Activated naive CD8-positive, alpha-beta T cell treated with anti-CD3 and anti-CD28 coated beads, Interleukin-2, amount 10 ng/mL, durations not matched to agents 7 days and 5 days (primary cell): ENCODE measurements at places on chromosomes 11 and 22.

DNA sequence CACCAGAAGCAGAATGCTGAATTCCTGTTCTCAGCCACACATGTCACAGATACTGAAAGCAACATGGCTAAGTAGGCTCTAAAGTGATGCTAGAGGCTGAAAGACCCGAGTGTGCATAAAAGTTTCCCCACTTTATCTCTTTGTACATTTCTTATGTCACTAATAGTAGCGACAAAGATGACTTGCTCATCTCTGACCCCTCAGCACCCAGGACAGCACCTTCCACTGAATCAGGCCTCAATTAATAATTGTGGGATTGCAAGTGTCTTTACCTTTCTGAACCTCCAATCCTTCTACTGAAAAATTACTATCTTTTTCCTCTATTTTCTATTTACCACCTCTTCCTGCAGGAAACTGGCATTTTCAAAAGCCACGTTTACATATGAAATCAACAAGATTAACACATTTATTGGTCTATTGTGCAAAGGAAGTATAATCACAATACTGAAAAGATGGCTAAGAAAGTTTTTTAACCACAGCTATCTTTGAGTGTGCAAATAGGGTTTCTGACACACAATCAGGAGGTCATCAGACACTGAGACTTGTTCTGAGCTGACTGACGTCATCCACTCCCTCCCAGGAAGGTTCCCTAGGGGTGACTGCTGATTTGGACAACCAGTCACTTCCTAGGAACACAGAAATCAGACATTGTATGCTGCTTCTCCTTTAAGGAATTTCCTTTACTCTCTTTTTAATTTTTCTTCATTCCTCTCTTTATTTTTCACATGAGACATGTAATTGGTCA is 213.9 kb upstream of the ISX start:
- H3K27me3 ChIP-seq, result no peaks in the 10 kb centered on the region
- no peaks in the 10 kb centered on the region for H3K36me3 ChIP-seq
- peaks cover 2% of the 10 kb centered on the region for H3K4me1 ChIP-seq

GRCh38 chr11:130624971-130625544 is 176.6 kb downstream of the ADAMTS15 start:
- DNase-seq, result no peak
- no peak overlapping the region for H3K27ac ChIP-seq

- peaks cover 20% of the 10 kb centered on the region for H3K4me1 ChIP-seq
- no peak overlapping the region for H3K27ac ChIP-seq
- H3K27me3 ChIP-seq, result no peaks in the 10 kb centered on the region
- no peak overlapping the region for H3K4me3 ChIP-seq
- no peak for DNase-seq
Measured at GRCh38 chr22:38760477-38761201, 4.8 kb upstream of the SUN2 start.

GRCh38 chr11:111766834-111767142 is 599 bp upstream of the PPP2R1B start:
- peak overlapping the region; percentile 98 for H3K4me3 ChIP-seq
- H3K27me3 ChIP-seq, result no peaks in the 10 kb centered on the region
- H3K4me1 ChIP-seq, result peaks cover 29% of the 10 kb centered on the region
- H3K27ac ChIP-seq, result peak overlapping the region; percentile 97
- H3K36me3 ChIP-seq, result peaks cover 17% of the 10 kb centered on the region

DNA sequence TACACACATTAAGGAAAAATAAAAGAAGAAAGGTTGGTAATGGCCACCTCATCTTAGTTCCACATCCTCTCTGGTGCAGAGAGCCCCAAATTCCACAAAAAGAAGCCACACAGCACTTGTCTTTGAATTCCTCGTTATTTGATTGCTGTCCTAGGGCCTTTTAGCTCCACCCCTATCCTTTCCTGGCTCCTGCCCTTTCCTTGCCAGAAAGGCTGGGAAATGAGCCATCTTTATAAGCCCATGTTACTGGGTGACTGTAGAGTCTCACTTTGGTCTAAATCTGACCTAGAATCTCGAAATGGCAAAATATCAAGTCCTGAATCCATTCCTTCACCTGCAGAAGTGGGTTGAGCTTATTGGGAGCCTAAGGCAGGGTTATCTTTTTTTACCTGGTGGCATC is 4.3 kb upstream of the TMEM132A start:
- no peak overlapping the region for H3K27ac ChIP-seq
- no peak overlapping the region for H3K4me3 ChIP-seq
- peaks cover 21% of the 10 kb centered on the region for H3K36me3 ChIP-seq

DNA sequence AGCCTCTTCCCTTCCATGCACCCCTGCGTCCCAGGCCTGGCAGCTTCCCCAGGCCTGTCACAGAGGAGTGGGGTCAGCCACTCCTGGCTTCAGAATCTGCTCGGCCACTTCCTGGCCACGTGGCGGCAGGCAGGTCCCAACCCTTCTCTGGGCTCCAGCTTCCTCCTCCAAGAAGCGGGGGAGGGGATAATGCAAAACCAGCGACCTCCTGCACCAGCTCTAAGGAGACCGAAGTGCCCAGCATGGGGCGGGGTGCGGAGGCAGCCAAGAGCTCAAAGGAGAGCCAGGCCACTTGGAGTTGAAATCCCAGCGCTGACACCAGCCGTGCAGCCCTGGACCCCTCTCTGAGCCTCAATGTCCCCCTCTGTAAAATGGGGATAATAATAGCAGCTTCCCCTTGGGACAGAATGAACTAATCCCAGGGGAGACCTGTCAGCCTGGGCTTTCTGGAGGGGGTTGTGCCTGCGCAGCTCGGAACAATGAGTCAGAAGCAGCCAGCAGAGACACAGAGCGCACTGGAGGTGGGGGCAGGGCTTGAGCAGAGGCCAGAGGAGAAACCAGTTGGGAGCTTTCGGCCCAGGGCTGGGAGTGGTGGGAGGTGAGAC is 22.8 kb upstream of the PICK1 start:
- no peak overlapping the region for H3K27ac ChIP-seq
- no peak overlapping the region for H3K4me3 ChIP-seq
- H3K36me3 ChIP-seq, result no peaks in the 10 kb centered on the region
- H3K27me3 ChIP-seq, result no peaks in the 10 kb centered on the region

- peaks cover 22% of the 10 kb centered on the region for H3K27me3 ChIP-seq
- H3K4me3 ChIP-seq, result no peak overlapping the region
- no peak overlapping the region for H3K27ac ChIP-seq
Measured at GRCh38 chr22:28911777-28912669, 28.7 kb downstream of the ZNRF3 start.
